ENCODE measurements at places on chromosomes 11 and 22.

DNA sequence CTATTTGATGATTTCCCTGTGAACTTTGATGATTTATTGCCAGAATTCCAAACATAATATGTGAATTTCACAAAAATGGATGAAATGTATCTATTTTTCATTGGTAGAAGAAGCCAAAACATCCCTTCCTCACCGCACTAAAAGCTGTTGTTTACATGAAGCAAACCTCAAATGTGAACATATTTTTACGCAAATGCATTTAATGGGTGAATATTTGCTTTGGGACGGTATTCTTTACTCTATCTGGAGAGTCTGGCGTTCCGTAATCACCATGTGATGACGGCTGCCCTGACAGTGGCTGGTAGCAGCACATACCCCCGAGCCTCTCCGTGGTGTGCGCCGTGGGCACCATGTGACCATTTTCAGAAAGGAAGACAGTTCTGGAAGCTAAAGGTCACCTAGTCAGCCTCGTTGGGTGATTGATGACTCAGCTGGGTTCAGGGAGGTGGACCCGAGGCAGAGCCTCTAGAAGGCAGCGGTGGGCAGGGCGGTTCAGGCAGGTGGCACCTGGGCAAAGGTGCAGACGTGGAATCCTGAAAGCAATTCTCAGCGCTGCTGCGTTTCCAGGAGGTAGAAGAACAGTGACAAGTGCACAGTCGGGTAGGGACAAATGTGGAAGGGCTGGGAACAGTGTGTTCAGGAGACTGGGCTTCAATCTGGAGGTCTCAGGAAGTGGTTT lies 45.3 kb downstream of the PPARA start:
- DNase-seq, result peak; percentile 71

GRCh38 chr22:46574993-46575910 lies 37.8 kb upstream of the CELSR1 start:
- DNase-seq, result no peak

GRCh38 chr11:20881328-20882079 lies 212.1 kb downstream of the NELL1 start:
- no peak for DNase-seq

DNA sequence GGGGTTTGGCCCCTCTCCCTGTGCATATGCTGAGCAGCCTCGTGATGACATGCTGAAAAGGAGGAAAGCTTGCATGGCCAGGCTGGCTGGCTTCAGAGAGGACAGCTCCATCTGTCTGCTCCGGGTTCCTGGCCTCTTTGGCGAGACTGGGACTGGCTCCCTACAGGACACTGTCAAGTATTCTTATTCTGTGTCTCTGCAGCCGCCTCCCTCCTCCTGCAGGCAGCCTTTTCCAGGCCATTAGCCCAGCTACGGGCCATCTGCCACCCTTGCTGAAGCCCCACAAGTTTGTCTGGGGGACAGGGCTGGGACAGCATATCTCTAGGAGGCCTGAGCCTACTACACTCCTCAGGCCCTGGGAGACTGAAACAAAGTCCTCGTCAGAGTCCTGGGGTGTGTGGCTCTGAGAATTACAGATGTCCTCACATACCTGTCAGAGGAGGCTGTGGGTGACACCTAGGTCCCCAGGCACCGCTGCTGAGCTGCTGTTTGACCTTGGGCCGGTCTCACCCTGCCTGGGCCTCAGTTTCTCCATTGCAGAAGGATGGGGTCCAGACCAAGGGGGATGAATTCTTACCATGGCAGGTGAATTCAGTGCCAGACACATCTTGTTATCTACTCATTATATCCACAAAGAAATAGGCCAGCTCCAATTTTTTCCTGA lies 11.0 kb downstream of the MRGPRG start:
- DNase-seq, result no peak

DNA sequence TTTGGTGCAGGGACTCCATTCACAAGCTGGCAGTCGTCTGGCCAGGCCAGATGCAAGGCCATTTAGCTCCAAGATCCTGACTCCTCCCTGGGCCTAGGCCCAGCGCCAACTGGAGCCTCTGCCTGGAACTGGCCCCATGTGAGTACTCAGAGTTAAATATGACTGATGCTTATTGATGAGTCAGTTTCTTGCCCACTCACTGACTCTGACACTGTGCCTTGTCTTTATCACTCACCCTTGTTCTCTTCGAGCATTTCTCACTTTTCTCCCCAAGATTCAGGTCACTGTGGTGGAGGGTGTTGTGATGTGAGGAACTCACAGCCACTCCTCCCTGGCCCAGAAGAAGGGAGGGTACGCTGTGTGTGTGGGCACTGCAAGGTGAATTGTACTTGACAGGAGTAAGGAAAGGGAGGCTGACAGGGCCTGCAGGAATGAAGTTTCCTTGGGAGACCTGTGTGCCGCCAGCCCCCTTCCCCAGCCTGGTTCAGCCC lies 23.2 kb upstream of the ST3GAL4 start:
- peak; percentile 75 for DNase-seq

- DNase-seq, result peak; percentile 87
Observed at GRCh38 chr11:118622376-118623268, 15.2 kb downstream of the PHLDB1 start.

All from fibroblast of villous mesenchyme (primary cell).